ENCODE measurements at places on chromosomes 7 and 10. TPM values are rescaled to one million over a fixed set of nuclear protein-coding genes. Genes with fewer than 3 reads are reported as not detected.

The DUSP5 gene
- 6.9 TPM for total RNA-seq

- no peak for DNase-seq
These were observed 69.1 kb upstream of the NANOS1 start for GRCh38 chr10:118960157-118961090.

DNA sequence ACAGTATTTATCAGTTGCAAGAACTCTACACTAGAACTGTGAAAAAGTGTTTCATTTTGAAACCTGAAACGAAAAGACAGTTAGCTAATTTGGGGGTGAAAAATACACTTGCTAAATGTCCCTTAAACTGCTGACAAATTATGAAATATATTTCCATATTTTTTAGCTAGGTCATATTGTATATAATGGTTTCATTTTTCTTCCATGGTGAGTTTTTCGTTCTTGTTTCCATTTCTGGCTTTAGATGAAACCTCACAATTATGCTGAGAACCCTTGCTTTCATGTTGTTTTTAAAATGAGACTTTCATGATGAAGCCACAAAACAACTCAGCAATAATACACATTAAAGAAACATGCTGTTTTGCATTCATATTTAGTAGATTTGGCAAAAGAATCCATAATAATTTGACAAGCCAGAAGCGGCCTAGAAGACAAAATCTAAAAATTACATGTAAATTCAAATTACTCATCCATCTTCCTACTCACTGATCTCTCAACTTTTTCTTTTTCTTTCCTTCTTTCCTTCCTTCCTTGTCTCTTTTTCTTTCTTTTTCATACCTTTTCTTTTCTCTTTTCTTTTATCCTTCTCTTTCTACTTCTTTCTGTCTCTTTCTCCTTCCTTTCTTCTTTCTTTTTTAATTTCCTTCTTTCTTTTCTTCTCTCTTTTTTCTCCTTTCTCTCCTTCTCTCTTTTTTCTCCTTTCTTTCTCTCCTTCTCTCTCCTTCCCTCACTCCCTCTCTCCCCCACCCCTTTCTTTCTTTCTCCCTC lies 46.5 kb upstream of the ITGB8 start:
- no peak for DNase-seq

DNA sequence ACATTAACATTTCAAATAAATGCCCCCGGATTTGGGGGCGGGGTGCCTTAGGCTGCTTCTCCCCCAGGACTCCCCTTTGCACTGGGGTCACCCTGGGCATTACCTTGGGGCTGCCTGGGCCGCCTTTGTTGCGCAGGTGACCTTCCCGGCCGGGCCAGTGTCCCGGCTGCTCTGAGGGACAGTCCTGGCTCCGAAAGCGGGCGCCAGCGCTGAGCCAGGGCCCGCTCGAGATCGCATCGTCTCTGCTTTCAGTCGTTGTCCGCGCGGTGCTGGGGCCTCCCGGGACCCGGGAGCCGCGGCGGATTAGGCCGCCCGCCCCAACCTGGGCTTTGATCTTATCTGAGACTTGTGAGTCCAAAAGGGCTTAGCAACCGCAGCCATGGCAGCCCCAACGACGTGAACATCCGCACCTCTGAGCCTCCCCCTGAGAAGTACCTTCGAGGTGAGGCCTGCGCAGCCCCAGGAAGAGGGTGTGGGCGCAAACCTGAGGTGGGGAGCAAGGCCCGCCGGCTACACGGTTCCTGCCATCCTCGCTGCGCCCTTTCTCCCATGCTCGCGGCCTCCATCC lies 14.8 kb upstream of the WAPL start:
- no peak for DNase-seq

DNA sequence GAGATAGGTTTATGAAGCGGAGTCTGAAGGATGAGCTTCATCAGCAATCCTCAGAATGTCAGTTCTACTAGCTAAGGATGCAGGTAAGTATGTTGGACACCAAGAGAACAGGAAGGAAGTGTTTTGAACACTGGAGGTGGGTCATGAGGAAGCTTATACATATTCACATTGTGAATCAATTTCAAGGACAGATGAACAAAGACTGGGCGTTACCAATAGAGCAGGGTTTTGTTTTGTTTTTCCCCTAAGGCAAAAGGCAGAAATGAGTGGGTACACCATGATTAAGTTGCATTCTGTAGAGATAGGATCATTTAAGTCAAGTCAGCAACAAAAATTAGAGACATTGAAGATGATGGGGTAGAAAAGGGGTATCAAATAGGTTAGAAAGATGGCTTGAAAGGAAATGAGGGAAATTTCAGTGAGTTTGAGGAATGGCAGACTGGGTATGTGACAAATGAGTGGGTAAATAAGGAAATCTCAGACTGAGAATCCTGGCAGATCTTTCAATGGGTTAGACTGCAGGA lies 51.7 kb downstream of the MEST start:
- no peak for DNase-seq

The VGF gene
- total RNA-seq: 0.68 TPM

The C7orf33 gene
- not detected for total RNA-seq

DNA sequence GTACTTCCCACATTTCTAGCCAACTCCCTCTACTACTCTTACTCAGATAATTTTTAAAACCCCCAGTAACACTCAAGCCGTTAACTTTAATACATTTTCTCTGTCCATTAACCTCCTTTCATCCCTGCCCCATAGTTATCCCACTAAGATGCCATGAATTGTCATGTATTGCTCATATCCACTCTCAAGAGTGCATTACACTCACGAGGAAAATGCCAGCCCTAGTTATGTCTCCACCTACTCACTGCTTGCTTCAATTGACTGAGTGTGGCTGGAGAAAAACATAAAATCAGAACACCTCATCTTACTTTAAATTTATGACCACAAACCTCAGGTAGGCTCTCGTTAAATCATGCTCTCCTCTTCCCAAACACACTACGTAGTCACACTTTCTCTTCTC lies 324.1 kb upstream of the NPSR1 start:
- no peak for DNase-seq

The RASA4B gene
- total RNA-seq: 2.0 TPM

The DNA2 gene
- total RNA-seq: 4.4 TPM

GRCh38 chr7:133054162-133054840 lies 27.6 kb downstream of the CHCHD3 start:
- DNase-seq: no peak

DNA sequence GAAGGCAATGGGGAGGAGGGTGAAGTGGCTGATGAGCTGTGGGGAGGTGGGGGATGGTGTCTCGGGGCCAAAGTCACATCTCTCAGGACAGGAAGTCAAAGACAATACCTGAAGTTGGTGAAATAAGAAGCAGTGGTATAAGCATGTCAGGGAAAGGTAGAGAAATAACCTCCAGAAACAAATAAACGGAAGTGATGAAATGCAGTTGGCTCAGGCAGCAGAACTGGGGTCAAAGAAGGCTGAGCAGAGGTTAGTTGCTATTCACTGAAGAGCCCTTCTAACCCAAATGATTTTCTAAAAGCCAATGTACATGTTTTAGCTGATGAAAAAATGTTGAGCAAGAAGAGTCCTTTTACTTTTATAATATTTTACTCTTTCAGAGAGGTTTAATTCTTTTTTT lies 78.6 kb upstream of the ADRB1 start:
- no peak for DNase-seq
